Stimulated activated CD8-positive, alpha-beta memory T cell treated with anti-CD3 and anti-CD28 coated beads, Interleukin-4, amount 100 ng/mL, for 1 hour (primary cell): ENCODE measurements at places on chromosomes 4 and X.

GRCh38 chr4:162644346-162644745, 480.5 kb upstream of the FSTL5 start:
- DNase-seq: no peak

DNA sequence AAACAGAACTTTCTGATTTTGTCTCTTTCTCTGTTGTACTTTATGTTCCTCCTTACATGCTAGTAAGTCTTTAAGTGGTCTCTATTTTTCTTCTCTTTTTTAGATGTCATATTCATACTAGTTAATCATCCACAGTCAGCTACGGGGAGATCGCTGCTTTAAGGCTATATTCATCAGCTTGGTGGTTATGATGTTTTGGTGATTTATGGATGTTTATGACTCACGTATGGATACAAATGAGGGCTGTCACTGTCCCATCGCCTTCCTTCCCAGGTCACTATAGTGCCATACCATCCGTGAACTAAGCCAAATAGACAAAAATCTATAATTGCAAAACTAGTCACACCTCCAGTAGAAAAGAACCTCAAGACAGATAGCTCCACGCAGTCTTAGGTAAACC, 296.8 kb upstream of the AADAT start:
- DNase-seq: no peak

DNA sequence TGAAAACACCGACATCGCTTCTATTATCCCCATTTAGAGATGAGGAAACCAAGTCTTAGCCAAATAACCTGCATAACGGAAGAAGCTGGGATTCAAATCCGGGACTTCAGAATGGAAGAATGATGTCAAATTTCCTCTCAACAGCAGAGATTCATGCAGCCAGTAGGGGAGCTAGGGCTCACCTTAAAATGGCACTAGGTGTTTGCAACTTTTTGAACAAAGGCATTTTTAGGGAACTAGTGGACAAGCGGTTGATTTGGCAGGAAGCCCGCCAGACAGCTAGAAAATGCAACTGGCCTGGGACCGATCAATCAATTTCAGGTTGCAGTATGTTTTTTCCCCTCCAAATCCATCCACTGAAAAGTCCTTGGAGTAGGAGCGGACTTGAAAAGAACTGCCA, 224.2 kb downstream of the PTTG2 start:
- no peak for DNase-seq

- DNase-seq: no peak
Observed at GRCh38 chr4:53013873-53014775, 152.0 kb downstream of the RASL11B start.

DNA sequence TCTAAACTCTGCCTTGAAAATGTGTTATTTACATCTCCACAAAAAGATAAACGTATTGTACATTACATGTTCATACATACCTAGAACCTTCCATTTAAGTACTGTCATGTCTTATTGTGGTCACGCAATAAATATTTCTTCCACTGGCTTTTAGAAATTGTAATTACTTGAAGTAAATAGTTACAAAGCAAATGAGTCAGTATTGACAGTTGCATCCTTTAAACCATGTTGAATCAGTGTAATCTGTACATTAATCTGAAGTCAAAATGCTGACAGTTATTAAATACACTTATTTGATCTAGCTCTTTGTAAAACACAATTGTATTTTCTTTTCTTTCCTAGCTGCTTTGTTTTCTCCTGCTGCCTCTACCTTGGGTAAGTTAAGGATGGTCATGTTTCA, 446.7 kb downstream of the EPHA5 start:
- DNase-seq: no peak
